NAMALWA (cell line): ENCODE measurements at places on chromosomes 5 and 9.

DNA sequence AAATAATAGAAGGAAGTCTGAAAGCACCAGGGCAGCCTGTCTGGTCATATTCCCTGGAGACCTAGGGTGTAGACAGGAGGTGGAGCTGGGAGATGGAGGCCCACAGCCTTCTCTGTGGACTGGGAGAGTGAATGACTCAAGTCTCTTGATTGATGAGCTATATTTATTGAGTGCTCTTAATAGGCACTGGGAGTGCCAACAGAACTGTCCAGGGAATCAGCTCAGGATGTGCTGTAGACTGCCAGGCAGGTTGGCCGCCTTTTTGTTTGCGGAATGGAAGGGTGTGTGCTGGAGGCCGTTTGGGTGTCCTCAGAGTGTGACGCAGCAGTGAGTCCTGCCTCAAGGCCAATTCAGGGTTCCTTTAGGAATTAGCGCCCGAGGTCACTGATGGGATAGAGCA is 33.4 kb upstream of the POMT1 start:
- no peak for DNase-seq

- DNase-seq = peak; percentile 39
These were observed 1.1 kb upstream of the NOTCH1 start for GRCh38 chr9:136546697-136547501.

- peak; percentile 71 for DNase-seq
These were observed 19.2 kb upstream of the SHB start for GRCh38 chr9:38088006-38088925.

DNA sequence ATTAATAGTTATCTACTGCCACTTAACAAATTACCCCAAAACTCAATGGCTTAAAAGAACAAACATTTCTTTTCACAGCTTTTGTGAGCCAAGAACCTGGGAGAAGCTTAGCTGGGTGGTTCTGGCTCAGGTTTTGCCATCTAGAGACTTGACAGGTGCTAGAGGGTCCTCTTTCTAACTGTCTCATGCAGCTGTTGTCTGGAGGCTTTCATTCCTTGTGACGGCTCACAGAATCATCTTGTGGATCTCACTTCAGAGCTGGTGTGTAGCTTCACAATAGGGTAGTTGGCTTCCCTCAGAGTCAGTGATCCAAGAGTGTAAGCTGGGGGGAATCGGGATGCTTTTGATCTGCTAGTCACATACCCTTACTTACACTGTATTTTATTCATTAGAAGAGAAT is 81.2 kb upstream of the APC start:
- DNase-seq = no peak

GRCh38 chr9:130139251-130139650 is 33.0 kb upstream of the NCS1 start:
- no peak for DNase-seq

DNA sequence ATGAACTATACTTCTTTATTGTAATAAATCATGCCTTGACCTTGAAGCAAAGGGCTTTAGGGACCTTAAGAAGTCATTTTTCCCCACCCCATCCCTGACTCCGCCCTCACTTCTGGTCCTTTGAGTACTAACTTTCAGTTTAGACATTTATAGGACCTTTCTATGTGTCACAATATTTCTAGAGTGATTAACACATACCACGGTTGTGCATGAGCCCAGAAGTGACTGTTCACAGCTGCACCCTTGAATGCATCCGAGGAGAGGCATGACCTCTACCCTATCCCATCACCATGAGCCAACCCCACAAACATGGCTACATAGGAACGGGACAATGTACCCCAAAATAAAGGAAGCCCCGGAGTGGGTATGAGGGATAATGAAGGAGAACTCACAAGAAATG is 160.3 kb downstream of the HSD17B3 start:
- no peak for DNase-seq

GRCh38 chr9:90024409-90024808 is 419.6 kb downstream of the GADD45G start:
- peak; percentile 26 for DNase-seq

GRCh38 chr9:107261106-107261505 is 22.0 kb upstream of the RAD23B start:
- DNase-seq = peak; percentile 32

GRCh38 chr5:24196789-24197188 is 448.0 kb downstream of the CDH10 start:
- no peak for DNase-seq

DNA sequence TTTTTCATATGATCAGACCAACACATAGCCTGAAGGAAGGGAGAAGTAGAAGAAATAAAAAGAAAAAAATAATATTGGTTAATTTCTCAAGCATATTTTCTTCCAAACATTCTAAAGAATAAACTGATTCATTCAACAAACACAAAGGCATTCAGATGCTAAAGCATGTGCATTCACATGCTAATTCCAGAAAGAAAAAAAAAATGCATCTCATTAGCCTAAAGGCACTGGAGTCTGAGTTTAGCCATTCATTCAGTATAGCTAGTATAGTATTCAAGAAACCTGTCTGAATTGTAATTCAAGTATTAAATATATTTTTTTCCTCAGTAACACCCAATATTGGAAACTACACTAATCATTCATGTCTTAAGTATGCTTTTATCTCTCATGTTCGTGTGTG is 61.0 kb upstream of the FER start:
- DNase-seq = no peak

DNA sequence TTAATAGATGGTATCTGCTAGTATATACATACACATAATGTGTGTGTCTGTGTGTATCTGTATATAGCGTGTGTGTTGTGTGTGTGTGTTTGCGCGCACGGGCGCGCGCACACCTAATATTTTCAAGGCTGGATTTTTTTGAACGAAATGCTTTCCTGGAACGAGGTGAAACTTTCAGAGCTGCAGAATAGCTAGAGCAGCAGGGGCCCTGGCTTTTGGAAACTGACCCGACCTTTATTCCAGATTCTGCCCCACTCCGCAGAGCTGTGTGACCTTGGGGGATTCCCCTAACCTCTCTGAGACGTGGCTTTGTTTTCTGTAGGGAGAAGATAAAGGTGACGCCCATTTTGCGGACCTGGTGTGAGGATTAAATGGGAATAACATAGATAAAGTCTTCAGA is 757 bp downstream of the FXN start:
- DNase-seq = peak; percentile 49

DNA sequence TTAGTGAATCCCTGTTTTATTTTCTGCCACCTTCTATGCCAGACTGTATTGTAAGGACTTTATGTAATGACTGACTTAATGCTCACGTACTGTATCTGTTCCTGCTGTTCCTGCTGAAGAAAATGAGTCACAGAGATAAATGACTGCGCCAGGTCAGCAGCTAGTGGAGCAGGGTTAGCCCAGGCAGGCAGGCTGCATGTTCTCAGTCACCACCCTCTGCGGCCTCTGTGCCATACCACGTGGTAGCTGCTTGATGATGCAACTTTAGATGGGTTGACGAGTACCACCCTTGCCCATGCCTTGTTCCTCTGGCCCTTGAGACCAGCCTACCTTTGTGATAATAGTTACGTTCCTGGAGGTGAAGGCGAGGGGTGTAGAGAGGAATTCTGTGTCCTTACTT is 161.9 kb downstream of the TRIO start:
- no peak for DNase-seq

DNA sequence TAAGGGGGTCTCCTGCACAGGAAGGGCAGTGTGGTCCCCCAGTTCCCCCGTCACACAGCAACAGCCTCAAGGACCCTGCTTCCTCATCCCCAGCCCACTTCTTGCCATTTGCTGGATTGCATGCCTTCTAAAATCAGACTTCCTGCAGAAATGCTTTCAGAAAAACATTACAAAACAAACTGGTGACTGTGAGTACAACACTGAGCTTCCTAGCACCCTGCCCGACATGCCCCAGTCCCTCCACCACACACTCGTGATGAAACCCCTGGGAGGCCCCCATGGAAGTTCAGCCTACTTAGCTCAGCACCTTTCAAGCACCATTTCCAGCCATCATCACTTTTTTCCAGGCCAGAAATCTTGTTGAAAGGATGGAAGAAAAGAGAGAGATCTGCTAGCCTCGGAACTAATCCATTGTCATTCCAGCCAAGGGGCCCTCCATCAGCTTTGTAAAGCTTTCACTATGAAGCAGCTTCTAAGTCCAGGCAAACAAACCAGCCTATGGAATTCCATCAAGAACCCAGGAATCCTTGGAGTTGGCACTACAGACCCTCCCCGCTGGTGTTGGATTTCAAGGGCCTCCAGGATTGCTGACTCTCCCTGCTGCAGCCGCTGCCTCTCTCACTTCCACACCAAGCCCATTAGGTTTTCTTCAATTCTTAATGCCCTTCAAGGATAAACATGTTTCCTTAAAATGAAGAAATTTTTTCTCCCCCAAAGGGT is 114.6 kb downstream of the C5orf15 start:
- no peak for DNase-seq

GRCh38 chr5:175347027-175347426 is 97.0 kb downstream of the DRD1 start:
- DNase-seq = no peak

DNA sequence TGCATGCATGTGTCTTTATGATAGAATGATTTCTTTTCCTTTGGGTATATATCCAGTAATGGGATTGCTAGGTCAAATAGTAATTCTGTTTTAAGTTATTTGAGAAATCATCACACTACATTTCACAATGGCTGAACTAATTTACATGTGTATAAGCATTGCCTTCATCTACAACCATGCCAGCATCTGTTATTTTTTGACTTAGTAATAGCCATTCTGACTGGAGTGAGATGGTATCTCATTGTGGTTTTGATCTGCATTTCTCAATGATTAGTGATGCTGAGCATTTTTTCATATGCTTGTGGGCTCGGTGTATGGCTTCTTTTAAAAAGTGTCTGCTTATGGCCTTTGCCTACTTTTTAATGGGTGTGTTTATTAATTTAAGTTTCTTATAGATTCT is 102.3 kb upstream of the CCDC112 start:
- DNase-seq = no peak

DNA sequence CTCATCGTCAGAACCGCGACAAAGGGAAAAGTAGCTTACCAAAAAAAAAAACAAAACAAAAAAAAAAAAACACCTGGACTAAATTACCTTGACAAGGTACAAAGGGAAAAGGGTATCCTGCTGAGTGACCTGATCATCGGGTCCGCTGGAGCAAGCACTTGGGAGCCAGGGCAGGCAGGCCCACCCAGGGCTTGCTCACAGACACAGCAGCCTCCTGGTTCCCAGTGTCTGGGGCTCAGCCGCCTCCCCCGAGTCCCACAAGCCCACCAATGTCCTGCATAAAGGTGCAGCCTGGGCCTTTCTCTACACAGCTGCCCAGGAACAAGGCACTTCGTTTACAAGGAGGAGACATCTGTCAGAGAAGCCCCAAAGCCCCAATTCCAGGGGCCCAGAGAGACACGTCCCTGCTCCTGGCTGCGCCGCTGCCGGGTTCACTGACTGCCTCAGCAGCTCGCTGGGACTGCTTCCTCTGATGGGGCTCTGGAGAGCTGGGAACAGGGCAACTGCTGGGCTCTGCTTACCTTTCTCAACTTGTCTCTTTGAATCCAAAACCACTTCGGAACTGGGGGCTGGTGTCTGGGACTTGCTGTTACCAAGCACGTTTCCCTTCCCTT is 63.4 kb downstream of the GOLM1 start:
- no peak for DNase-seq

DNA sequence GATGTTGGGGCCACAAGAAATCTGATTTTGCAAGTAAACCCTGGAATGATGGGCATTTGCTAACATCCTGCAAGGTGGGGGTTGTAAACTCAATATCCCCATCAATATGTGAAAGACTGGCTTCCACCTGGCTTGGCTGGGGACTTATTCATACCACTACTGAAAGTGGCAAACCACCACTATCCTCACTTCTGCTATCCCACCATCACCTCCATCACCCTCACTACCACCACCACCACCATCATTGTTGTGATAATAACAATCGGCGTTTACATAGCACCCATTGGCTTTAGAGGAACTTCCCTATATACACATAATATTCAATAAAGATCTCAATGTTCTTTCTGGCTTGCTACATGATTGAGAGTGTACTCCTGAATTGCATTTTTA is 224.7 kb upstream of the DAP start:
- no peak for DNase-seq

GRCh38 chr5:63655043-63655442 is 307.2 kb downstream of the HTR1A start:
- DNase-seq = no peak

- DNase-seq = no peak
These were observed 158.1 kb downstream of the ARRDC3 start for GRCh38 chr5:91224969-91225368.

DNA sequence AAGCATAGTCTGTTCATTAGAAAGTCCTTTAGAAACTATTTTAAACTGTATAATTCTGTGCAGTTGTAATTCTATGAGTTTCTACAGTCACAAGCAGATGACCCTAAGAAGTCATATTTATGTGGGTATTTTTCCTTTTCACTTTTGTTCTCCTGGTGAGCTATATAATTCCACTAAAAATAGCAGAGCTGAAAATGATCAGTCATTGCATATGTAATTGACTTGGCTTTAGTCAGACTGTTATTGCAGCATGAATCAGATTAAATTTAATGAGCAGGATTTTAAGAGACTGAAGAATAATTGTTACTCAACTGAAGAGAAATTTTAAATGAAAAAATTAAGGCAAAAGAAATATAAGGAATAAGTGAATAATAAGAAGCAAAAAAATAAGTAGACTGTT is 108.5 kb downstream of the MTREX start:
- no peak for DNase-seq

DNA sequence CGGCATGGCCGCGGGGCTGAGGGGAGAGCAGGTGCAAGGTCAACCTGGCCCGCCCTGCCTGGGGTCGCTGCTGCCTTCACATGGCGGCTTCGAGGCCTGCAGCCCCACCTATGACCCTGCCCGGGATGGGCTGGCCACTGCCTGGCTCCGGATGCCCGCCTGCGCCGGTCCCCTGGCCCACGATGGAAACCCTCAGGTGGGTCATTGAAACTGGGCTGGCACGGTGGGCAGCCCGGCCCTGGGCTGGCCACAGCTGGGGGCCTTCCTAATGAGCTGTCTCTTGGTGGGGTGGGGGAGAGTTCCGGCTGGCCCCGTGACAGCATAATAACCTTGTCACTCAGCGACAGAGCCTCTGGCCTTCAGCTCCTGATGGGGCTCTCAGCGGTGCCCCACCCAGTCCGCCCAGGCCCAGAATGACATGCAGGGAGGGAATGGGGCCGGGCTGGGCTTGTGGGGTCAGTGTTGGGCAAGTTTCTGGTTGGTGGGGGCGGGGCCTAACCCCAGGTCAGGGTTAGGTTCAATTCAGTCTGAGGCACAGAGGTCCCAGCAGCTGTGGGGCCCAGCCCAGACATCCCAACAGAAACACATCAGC is at the start of gene CCDC187:
Gene CCDC187 (minus strand): TSS at position 270 of the 592 bp plus-strand sequence. CDS start 264 bp downstream, at position 6.
- no peak for DNase-seq

DNA sequence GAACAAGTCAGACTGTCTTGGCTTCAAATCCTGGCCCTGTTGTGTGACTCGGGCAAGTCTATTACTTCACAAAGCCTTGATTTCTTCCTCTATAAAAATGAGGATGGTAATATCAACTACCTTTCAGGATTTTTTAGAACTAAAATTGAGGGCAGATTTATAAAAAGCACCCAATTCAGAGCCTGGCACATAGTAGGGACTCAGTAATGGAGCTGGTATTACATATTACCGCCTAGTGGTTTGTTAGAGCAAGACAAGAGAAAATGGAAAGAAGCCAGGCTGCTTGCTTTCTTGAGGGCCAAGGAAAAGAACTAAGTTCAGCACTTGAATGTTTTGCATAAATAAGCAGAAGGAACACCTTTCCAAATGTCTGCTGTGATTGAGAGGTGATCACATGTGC is 19.4 kb downstream of the ZNF346 start:
- DNase-seq = no peak
